ENCODE measurements at places on chromosomes 16 and 17.
A peak's percentile ranks its signal among the peaks of the same experiment; 100 is the strongest.

DNA sequence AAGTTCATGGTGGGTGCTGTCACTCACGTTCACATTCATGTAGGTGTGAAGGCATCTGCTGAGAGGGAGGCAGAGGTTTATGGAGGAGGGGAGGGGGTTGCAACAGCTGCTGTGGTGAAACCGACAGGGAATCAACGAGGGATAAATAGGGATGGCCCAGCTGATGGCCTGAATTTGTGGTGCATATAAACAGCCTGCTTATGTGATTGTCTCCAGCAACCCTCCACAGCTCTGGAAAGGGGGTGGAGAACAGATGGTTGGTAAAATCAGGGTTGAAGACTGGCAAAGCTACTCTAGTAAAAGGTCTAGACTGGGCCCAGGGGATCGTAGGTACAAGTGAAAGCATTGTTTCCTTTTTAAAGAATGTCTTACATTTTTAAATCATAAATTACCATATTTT, 53.7 kb downstream of the IQCK start:
- no peak for DNase-seq

DNA sequence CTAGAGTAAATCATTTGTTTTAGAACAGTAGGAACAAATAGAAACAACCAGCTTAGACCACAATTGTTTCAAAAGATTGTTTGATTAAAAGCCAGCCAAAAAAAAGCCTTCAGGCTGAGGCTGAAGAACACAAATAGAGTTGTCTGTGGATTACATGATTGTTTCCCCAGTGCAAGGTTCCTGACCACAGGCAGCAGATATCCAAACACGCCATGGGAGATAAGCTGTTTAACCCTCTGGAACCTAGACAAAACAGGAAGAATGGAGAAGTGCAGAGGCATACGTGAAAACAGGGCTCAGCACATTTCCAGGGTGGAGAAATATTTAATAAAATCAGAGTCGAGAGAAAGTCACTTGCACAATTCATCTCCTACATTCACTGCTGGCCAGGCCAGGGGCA, 21.0 kb downstream of the ATPAF2 start:
- no peak for DNase-seq

GRCh38 chr16:86337138-86337537, 173.2 kb upstream of the FOXF1 start:
- DNase-seq: no peak

DNA sequence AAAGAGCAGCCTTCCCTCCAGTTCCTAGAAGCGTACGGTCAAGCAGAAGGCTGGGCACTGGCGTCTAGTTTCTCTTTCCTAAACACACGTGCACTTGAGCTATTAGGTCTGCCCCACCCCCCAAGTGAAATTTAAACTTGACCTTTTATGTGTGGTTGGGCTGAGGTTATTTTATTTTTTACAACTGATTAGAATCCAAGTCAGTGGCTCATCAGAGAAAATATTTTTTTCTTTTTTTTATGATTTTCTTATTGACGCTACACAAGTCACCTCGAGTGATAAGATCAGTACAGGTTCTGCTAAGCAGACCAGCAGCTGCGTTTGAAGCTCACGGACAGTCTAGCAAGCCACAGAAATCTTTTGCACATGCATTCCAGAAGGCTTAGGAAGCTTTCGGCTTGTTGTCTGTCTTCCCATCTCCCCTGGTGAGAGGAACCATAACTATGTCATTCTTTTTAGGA, 95.1 kb downstream of the ZFHX3 start:
- DNase-seq: no peak

- no peak for DNase-seq
Measured at GRCh38 chr16:86052115-86052670, 153.2 kb downstream of the IRF8 start.

GRCh38 chr17:51119415-51120356, 982 bp downstream of the SPAG9 start:
- peak; percentile 71 for DNase-seq

DNA sequence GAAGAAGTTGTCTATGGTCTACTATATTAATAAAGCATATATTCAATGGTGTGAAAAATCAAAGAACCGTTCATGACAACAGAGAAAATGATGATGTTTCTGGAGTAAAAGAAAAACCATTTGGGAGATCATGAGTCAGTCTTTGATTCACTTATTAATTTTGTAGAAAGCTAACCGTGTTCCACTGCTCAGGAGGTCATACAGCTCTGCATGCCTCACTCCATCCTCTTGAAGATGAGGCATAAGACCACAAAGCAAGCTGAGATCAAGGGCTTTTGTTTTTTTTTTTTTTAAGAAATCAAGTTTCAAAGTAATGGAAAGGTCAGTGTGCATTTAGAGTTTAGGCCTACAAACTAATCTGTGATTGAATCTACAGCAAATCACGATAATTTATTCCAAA, 206.4 kb downstream of the CEP112 start:
- DNase-seq: no peak

GRCh38 chr17:28474111-28474531, 677 bp downstream of the SLC13A2 start:
- DNase-seq: no peak

- no peak for DNase-seq
Measured at GRCh38 chr16:66159987-66160386, 206.5 kb upstream of the CDH5 start.

GRCh38 chr16:79021991-79022630, 578.4 kb downstream of the MAF start:
- no peak for DNase-seq

DNA sequence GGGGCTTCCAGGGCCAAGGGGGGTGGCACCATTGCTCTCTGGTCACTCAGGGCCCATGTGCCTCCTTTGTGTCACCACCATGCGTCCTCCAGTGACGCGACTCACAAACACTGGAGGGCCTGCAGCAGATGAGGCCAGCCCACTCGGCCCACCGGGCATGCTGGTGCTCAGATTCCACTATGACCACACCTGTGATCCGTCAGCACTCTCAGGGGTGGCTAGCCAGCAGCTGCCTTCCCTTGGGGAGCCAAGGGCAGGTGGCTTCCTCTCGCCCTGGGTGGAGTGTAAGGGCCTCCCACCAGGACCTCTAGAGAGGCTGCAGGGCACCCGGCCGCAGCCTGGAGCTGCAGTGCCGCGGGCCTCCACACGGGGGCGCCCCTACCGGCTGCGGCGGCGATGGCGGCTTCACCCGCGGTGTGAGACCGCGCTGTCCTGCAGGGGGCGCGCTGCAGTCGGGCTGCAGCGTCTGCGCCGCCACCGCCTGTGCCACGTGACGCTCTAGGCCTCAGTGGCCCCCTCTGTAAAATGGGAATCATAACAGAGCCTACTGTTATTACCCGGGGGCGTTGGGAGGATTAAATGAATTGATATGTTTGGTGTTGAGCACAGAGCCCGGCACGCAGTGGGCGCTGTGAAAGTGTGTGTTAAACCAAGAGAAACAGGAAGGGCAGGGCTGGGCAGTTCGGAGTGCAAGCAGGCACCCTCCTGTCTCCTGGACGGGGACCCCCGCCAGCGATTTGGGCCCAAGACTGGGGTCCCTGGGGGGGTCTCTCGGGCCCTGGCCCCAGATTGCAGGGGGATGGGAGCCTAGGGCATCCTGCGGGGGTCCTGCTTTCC, 192.4 kb upstream of the GSE1 start:
- DNase-seq: peak; percentile 96

- DNase-seq: no peak
Measured at GRCh38 chr17:29614349-29615047, 8.2 kb downstream of the CORO6 start.

GRCh38 chr17:21030375-21030774, 12.4 kb downstream of the USP22 start:
- no peak for DNase-seq

DNA sequence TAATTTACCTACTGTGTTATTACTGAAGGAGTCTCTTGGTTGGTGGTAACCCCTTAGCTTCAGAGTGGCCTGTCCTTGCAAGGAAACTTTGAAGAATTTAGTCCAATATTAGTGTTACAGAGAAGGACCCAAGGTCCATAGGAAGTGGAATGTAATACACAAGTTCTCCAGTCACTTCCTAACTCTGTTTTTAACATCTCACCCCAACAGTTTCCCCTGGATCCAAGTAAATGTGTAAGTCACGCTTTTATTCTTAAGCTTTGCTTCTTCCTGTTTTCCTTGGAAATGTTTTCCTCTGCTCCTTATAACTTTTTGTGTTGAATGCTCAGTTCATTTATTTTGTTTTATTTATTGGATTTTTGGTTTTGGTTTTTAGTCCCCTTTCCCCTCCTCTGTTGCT, 25.9 kb upstream of the RPRML start:
- no peak for DNase-seq

DNA sequence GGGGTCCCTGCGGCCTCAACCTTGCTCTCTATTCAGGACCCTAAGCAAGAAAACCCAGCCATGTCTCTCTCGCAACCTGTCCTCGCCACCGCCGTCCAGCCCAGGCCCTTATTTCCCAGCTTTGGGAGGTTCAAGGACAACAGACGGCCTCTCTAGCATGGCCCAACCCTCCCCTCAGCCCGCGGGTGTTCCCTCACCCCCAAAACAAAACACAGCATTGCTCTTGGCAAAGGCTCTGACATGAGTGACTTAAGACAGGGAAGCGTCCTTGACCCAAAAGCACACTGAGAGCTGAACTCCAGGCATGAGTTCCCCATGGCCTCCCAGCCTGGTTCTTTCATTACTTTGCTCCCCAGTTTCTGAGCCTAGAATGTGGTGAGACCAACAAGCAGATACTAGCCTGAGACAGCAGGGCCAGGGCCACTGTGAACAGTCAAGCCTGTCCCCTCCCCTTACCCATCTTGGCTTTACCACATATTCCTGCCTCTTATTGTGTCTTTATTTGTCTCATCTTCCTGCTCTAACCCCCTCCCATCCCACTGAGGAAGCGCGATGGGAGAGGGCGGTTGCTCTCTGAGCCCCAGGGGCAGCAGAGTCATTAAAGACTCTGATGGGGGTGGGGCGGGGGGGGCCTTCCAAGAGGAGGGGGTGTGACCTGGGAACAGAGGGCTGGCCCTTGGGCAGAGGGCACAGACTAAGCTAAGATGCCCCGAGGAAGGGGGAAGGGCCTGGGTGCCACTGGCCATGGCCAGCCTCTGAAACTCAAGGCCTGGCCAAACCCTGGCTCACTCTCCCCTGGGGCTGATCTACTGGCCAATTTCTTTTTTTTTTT, 11.8 kb downstream of the SREBF1 start:
- DNase-seq: no peak

DNA sequence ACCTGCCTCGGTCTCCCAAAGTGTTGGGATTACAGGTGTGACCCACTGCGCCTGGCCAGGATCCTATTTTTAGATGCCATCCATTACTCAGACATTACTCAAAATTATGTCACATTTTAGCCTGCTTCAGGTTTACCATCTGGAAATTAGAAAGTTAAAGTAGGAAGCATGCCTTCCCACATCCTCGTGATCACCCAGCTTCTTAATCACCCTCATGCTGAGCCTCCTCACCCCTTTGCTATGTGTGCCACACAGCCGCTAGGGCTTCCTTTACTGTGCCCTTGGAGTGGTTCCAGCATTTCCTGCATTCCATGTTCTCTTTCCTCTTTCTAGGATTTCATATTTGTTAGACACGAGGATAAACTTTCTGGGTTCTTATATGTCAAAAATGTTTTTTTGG, 9.3 kb downstream of the ADORA2B start:
- no peak for DNase-seq

DNA sequence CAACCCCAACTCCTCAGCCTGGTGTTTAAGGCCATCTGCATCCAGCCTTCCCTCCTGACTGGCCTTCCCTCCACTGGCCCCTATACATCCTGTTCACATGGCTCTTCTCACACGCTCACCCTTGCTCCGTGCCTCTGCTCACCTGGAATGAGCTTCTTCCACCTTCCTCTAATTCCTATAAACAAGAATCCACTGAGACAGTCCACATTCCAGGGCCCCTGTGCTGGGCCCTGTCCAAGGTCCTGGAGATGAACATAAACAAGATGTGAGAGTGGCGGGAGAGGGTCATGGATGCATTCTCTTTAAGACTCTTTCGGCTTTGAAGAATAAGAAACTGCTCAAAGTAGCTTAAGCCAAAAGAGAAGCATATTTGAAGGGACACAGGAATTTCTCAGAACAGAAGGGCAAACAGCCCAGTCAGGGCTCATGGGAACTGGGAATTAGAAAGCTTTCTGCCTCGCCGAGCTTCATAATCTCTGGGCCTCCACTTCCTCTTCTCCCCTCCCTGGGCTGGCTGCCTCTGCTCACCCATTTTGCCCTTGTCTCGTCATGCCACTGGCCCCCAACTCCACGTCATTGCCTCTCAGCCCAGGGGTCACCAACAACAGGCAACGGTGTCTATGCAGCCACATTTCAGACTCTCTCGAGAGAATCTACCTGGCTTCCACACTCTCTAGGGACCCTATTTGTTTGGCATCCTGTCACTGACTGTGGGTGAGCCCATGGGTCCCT, 13.5 kb downstream of the SPPL2C start:
- no peak for DNase-seq

DNA sequence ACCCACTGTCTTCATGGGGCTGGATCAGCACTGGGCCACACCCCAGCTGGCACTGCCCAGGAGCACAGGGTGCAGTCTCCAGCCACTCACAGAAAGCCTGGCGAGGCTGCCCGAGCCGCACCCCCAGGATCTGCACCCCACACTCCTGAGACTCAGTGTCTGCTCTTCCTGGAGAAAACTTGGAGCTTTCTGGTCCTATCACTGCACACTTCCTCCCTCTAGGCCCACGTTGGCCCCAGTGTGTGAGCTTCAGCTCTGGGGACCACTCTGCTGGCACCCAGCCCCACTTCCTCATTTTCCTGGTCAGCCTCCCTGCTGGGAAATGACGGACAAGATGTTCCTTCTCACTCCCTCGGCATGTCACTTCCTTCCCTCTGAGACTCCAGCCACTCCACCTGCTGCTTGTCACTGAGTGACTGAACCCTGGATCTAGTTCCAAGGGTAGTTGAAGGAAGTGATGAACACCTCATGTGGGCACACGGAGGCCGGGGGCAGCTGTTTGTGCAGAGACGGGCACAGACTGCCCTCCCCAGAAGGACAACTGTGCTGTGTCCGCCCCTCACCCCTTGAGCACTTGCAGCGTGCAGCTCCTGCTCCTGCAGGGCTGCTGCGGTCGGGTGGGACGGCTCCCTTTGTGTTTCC, 29.0 kb downstream of the ZC3H18 start:
- DNase-seq: no peak

DNA sequence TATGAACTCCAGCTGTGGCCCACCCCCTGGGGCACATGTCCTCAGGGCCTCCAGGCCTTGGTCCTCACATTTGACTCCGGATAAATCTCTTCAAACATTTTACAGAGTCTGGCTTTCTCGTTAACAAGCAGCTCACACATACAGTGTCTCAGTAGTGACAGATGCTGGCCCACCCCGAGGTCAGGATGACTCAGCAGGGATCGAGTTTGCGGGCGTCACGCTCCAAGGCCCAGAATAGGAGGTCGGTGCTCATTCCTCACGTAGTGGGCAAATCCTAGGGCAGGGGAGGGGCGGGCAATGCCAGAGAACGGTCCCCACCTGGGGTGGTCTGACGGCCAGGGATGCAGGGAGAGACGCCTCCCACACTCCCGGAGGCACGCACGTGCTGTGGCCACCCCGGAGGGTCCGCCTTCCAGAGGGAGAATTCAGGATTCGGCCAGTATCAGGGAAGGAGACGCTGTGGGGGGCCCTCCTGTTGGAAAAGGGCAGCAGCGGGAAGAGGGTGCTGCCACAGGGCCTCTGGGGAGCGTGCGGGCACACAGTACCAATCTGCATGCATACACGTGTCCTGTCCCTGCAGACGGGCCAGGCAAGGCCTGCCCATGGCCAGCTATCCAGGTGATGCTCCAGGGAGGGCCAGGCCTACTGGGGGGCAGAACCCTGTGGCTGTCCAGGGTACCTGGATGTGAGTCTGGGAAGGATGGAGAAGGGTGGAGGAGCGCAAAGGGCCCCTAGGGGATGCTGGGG, 8.6 kb downstream of the SLC7A5 start:
- no peak for DNase-seq

- DNase-seq: no peak
Measured at GRCh38 chr17:64534187-64534586, 27.4 kb downstream of the CEP95 start.

- no peak for DNase-seq
Measured at GRCh38 chr16:79337906-79338305, 262.6 kb downstream of the MAF start.

Data from H1 (cell line).